Activated T-helper 1 cell treated with anti-CD3 and anti-CD28 coated beads, Interleukin-2, amount 50 U/mL, for 16 hours (primary cell): ENCODE measurements at places on chromosomes 4 and X.

- DNase-seq = no peak
Measured at GRCh38 chr4:26075583-26075982, 161.6 kb downstream of the SMIM20 start.

DNA sequence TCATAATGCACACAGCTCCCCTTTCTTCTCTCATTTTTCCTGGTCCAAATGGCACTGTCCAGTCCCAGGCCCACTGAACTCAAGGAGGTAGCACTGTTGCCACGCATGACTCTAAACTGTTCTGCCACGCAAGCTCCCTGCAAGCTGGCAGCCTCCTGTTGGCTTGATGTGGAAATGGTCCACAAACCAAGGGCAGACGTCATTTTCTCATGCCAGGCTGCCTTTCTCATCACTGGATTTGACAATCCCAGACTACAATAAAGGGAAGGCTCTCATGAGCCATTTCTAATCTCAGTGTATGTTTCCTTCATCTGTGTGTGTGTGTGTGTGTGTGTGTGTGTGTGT is 22.4 kb downstream of the OTOP1 start:
- no peak for DNase-seq

GRCh38 chr4:146235654-146236177 is 21.4 kb downstream of the REELD1 start:
- no peak for DNase-seq

DNA sequence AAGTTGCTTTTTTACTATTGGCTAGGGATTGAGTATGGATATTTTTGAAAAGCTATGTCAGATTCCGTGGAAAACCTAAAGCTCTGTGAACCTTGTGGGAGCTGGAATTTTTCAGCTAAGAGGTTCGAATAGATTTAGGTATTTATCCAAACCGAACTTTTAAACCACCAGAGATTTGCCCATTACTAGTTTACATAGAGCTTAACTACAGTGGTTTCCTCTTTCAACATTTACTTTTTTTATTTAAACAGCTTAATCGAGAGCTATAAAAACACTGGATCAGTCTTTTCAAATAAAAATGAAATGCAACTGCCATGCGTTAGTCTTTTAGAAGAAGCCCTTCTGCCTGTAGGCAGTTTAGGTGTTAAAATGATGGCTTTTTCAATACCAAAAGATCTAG is 377.0 kb downstream of the RPA4 start:
- DNase-seq = no peak
